AG09309 (cell line): ENCODE measurements at places on chromosomes 5 and 9.

- no peak for DNase-seq
Observed at GRCh38 chr5:124655251-124655917, 91.1 kb downstream of the ZNF608 start.

DNA sequence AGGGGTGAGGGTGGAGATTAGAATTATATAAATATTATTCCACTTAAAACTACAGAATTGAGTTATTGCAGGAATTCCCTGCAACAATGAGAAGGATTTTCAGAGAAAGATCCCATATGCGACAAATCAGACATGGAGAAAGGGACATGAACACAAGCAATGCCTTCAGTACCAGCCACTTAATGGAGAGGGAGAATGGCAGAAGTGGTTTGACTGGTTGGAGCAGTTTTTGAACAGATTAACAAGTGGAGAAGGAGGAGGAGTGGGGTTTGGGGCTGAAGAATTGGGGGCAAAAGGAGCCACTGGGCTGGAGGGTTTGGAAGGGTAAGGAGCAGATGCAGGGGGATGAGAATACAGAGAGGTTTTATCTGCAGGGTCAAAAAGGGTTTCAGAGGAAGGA is 620.9 kb upstream of the PTPRD start:
- DNase-seq, result no peak

DNA sequence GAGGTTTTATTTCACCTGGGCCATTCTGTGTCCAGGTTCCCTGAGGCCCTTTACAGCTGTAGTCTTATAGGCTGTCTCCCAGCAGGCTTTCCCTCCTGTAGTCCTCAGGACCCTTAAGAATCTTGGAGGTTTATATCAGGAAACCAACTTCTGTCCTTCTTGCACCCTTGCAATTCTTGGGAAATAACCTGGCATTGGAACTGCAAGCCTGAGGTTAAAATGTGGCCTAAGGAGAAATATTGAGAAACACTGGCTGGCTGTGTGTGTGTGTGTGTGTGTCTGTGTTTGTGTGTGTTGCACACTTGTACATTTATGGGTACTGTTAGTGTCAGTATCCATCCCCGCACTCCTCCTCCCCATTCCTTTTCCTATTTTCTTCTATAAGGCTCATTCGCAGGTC is 168.9 kb downstream of the PAPPA start:
- peak; percentile 42 for DNase-seq

DNA sequence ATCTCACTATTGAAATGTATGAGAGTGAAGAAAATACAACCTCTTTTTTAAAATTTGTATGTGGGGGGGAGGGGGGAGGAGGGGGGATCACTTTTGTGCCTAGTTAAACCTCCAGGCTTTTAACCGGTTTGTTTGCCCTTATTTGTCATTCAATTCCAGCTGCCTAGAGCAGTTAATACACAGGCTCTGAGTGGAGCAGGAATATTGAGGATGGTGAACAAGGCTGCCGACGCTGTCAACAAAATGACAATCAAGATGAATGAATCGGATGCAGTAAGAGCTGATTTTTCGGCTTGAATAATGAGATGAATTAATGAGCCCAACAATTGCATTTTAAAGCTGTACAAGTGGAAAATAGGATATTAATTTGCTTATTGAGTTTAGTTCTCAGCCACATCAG is 28.7 kb upstream of the SNX24 start:
- no peak for DNase-seq

DNA sequence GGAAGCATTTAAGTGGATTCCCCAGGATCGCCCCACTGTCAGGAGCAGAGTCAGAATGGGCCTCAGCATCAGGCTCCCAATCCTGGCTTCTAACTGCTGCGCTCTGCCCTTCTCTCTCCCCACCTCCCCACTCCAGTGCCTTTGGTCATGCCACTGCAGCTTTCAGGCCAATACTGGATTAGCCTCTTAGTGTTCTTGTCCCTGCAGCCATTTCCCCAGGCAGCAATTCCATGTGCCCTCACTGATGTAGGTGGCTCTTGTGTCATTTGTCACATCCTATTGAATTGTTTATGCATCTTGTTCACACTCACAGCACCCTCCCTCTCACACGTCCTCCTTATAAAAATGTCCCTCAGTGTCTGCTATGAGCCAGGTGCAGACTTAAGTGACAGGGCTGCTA is 544.2 kb upstream of the DAP start:
- DNase-seq, result no peak

- DNase-seq, result no peak
Observed at GRCh38 chr9:2674141-2674824, 43.0 kb upstream of the KCNV2 start.

- DNase-seq, result no peak
Observed at GRCh38 chr5:93280518-93280917, 300.5 kb downstream of the NR2F1-AS1 start.

- DNase-seq, result no peak
Observed at GRCh38 chr5:66469684-66470083, 126.5 kb upstream of the MAST4 start.

DNA sequence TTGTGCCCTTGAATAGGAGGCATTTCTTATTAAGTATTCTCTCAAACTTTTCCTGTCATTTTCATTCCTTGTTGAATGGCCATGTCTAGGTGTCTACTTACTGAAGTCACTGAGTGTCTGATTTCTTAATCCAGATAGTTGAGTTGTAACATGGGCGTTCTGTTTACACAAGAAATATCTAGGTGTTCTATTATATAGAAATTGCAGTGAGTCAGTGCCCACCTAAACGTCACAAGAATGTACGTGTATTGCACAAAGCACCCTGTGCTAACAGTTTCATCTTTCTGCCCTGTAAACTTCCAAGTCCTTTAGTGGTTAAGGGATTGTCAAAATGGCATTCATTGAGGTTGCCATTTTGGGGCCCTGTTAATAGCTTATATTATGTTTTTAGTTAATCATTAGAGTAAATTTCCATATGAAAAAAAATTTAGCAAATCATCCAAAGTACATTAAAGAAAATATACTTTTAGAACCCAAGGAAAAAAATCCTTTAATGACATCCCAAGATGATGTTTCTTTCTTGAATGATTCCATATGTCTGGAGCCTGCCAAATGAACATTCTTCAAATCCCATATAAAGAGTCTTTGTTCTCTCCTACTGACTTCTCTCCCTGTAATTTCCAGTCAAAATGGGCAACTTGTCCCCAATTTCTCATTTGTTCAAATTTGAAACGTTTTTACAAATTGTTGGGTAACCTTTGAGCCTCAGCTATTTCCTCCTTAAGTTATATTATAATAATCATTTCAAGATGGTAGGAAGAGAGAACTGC is 114.2 kb downstream of the GOLPH3 start:
- no peak for DNase-seq

GRCh38 chr9:79665369-79665768 is 93.6 kb downstream of the TLE4 start:
- DNase-seq, result no peak

GRCh38 chr5:120518581-120518980 is 54.5 kb downstream of the PRR16 start:
- no peak for DNase-seq

- DNase-seq, result no peak
Observed at GRCh38 chr5:34535433-34535832, 120.7 kb upstream of the RAI14 start.
